Muscle of back (tissue), 13 donors: ENCODE measurements at places on chromosomes 1 and 21.

DNA sequence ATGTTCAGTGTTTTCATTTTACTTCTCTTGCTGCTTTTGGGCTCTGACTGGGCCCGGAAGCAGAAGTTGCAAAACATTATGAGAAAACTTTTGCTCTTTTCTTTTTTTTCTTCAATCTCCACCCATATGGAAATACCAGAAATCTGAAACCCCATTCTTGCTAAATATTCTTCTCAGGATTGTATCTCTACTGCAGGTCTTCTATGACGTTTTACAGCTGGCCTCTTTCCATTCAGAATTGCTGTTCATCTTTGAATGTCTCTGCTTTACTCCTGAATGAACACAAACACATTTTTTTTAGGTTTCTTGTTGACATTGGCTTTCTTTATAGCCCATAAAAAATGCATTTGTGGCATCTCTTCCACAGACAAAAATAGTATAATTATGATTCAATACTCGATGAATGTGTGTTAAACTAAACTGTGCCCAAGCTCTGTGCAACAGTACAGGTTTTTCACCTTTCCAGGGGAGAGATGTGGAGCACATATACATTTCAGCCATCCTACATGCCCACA is 18.8 kb downstream of the PTPRC start:
- DNase-seq: peak; percentile 43

DNA sequence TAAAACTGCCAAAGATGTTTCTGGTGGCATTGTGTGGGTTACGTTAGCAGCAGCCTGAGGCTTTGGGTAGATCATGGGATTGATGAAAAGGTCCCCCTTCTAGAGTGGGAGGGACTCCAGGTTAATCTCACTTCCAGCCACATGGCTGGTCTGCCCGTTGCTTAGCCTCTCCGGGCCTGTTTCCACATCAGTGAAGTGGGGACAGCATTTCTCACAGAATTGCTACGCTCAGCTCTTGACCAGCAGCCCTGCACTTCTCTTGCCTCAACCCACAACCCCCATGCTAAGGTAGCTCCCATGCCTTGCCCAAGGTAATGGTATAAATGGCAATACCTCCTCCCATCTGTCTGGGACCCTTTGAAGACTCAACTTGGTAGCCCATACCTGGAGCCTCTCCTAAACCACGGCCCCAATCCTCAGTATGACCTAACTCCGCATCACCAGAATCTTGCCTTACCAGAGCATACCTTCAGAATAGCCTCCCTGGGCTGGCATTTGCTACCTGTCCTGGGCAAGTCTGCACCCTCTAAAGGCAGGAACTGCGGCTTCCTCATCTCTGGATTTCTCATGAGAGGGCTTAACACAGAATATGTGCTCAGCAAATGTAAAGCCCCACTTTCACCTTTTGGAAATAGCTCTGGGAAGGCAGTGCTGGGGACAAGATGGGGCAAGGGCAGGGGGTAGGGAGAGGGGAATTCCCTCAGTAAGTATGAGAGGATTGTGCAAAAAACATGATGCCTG is 10.9 kb upstream of the GUCA2A start:
- no peak for DNase-seq

- no peak for DNase-seq
Observed at GRCh38 chr21:37008724-37009123, 2.2 kb downstream of the RIPPLY3 start.

GRCh38 chr1:153362187-153362775 is 4.6 kb downstream of the S100A9 start:
- DNase-seq: no peak

DNA sequence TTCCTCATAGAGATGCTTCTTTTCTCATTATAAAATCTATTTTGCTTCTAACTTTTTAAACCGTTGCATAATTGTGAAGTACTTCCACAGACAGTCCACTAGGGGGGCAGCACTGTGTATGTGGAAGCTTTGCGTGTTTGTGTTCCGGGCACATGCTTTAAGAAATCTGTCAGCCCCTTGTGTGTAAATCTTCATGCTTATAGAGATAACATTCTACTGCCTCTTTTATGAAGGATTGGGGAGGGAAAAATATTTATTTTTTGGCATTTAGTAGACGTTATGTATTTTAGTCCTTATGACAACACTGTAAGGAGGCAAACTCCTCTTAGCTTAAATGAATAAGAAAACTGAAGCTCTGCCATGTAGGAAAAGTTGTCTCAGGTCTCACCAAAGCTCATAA is 157.3 kb upstream of the PTGFR start:
- DNase-seq: peak; percentile 60

GRCh38 chr1:202979459-202979858 is 12.4 kb upstream of the CYB5R1 start:
- DNase-seq: no peak

DNA sequence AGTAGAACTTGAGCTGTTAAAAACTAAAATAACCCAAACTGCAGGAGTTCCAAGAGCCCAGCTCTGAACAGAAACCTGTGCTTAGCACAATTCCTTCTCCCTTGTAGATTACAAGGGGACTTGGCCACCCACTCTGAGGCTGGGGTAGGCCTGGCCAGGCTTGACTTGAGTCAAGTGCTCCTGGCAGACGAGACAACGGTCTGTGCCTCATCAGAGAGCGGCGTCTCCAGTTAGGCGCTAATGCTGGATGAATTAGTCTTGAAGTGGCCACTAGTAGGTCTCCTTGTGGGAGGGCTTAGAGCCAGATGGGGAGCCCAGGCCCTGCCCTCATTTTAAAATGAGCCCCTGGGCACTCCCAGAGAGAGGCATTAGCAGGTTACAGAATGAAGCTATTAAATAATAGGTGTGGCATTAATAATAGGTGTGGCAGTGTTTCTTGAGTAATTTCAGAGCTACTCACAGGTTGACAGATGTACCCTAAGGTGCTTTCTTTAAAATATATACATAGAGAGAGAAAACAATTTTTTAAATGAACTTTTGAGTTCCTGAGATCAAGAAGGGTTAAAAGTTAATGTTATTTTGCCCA is 1.1 kb downstream of the EEIG2 start:
- no peak for DNase-seq

DNA sequence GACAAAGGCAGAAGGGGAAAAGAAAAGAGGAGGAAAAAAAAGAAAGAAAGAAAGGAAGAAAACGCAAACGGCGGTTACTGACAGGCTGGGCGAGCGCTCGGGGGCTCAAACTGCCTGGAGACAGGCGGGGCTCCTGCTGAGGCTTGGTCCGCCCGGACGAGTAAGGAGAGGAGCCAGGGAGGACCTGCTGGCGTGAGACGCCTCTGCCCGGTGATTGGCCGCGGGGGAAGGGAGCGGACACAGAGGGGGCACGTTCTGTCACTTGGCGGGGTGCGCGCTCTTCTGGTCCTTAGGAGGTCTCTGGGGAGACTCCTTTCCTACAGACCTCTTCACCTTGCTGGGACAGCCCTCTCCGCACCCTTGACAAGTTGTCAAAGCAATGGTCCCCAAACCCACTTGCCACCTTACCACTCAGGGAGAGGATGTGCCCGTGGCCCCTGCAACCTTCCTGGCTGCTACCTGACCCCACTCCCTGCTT is 791 bp upstream of the PIK3R3 start:
- no peak for DNase-seq

GRCh38 chr1:166597516-166597915 is 241.8 kb upstream of the POGK start:
- no peak for DNase-seq

GRCh38 chr21:18716578-18717138 is 313.1 kb upstream of the TMPRSS15 start:
- DNase-seq: no peak

DNA sequence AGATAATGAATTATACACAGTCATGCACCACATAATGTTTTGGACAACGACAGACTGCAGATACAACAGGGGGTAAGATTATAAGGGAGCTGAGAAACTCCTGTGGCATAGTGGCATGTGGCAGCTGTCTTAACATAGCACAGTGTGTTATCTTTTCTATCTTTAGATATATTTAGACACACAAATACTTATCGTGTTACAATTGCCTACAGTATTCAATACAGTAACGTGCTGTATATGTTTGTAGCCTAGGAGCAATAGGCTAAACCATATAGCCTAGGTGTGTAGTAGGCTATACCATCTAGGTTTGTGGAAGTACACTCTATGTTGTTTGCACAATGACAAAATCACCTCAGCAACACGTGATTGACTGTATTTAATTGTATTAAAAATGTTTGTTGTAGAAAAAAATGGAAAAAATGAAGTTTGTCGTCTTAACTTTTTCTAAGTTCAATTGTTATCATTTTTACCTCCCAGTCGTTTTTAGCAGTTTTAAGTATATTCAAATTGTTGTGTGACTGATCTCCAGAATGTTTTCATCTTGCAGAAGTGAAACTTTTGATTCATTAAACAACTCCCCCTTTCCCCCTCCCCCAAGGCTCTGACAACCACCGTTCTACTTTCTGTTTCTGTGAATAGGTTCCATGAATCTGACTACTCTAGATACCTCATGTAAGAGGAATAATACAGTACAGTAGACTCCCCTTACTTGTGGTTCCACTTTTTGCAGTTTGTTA is 351.0 kb upstream of the B3GALT2 start:
- no peak for DNase-seq

DNA sequence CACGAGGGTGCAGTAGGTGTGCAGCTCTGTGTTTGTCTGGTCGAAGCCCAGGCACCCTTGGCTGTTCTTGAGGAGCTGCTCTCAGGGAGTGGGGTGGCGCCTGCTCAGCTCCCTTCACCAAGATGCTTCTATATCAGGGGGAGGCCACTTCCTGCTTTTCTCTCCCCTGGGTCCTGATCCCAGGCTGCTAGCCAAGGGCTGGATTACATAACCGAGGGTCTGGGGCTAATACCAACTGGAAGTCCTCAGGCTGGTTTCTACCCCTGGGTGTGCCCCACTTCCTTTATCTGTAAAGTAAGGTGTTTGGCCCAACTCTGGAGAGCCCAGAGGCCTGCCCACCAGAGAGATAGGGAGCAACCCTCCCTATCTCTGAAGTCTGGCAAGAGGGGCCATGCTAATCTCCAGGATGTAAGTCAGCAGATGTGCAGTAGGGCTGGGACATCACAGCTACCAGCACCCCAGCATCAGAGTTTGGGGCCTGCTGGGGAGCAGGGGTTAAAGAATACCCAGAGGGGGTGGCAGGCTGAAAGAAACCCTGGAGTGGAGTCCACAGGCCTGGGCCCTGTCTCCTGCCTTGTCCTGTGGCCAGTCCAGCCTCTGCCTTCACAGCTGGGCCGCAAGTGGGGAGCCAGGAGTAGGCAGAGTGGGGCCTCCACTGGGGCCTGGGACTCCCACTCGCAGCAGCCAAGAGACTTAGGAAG is 2.1 kb downstream of the SELENBP1 start:
- peak; percentile 63 for DNase-seq

DNA sequence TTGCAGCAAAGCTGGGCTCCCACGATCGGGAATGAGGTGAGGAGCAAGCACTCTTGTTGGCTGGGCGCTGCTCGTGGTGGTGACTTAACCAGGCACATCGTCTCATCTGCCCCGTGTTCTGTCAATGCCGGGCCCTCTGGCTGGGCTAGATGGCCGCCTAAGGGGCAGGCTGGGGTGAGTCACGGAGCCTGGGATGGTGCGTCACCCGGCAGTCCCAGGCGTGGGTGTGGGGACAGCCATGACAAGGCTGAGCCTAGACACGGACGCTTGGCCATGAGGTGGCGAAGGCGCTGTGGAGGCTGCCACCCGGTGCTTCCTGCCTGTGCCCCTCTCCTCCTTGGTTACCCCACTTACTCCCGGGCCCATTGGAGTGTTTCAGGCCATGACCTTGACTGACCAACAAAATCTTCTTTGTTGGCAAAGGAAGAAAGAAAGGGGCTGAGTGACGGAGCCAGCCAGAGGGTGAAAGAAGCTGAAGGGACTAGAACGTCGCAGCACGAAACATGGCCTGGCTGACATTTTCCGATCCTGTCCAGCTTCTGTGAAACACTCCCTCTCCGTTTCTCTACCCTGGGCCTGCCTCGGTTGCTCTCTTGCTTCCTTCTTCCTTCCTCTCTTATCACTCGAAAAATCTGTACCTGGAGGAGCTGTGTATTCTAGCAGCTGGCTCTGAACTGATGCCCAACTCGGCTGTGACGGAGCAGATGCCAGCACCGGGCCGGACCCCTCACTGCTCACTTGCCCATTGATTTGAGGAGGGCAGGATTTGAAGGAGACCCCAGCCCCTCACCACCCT is 596 bp downstream of the CD247 start:
- DNase-seq: no peak

- no peak for DNase-seq
Observed at GRCh38 chr1:165449131-165449530, 4.2 kb upstream of the RXRG start.

DNA sequence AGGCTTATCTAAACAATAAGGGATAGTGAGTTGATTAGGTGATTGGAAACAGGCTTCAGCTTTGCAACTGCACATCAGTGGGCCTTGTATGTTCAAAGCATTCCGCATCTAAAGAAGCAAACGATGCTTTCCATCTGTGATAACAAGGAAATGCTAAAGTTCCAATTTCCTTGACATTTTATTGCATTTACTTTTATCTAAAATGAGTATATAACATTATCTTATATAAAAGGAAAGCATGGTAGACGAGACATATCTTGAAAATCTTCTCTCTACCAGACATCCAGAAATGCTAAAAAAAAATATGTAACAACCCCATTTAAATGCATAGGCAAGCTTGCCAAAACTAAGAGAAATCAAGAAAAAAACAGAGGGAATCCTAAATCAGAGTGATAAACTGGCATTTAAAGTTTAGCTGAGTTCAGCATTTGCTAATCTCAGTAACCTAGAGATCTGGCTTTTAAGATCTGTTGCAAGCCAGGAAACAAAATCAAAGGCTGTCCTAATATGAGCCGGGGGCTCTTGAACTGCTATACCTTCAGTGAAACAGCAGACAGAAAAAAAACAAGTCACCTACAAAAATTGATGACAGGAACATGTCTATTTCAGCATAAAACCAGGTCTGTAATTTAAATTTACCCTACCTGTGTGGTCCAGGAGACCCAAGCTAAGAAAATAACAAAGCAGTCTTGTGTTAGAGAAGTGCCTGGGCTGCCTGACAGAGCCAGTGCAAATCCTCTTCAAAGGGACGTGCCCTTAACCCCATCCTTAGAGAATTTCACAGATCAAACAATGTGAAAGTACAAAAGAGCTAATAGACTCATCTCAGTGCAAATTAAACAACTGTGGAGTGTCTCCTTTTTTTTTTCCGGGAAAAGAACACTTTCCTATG is 3.1 kb upstream of the RGS13 start:
- DNase-seq: no peak
